Kidney (tissue), 22 donors: ENCODE measurements at places on chromosomes 2 and 18.

GRCh38 chr2:2848621-2849333 is 517.7 kb upstream of the MYT1L start:
- DNase-seq = no peak

- peak; percentile 80 for DNase-seq
Measured at GRCh38 chr2:125745514-125745913, 910.4 kb upstream of the GYPC start.

DNA sequence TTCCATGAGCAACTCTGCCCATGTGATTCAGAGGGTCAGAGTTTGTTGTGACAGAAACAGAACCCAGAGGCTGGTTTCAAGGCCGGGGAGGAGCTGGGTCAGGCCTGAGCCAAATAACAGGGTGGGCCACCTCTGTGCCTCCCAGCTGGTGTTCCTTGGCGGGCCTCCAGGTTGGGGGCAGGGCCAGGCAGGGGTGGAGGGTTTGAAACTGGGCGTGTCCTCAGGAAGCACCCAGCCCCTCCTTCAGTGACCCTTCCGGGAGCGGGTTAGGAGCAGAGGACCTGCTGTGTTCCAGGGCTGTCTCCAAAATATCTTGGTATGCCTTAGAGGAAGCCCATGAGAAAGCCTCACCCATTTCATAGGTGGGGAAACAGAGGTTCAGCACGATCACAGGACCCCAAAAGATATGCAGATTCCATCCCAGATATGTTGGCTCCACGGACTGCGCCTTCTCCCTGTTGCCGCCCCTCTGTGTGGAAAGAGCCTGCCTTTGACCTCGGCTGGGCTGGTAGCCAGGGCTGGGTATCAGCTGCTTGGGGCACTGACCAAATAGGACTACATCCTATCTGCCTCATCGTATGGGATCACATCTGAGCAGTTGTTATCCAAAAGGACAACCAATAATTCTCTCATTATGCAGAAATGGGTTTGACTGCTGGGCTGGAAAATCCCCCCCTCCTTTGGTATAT is 74.8 kb upstream of the GLI2 start:
- DNase-seq = peak; percentile 31

GRCh38 chr2:126496493-126496892 is 159.5 kb upstream of the GYPC start:
- DNase-seq = no peak

DNA sequence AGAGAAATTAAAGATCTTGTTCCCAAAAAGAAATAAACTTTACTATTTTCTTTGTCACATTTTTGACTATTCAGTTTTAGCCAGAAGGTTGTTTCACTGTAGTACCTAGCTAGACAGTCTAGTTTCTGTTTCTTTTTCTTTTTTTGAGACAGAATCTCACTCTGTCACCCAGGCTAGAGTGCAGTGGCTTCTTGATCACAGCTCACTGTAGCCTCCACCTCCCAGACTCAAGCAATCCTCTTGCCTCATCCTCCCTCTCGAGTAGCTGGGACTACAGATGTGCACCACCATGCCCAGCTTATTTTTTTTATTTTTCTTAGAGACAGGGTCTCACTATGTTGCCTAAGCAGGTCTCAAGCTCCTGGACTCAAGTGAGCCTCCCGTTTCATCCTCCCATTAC is 2.2 kb downstream of the RBM45 start:
- no peak for DNase-seq

DNA sequence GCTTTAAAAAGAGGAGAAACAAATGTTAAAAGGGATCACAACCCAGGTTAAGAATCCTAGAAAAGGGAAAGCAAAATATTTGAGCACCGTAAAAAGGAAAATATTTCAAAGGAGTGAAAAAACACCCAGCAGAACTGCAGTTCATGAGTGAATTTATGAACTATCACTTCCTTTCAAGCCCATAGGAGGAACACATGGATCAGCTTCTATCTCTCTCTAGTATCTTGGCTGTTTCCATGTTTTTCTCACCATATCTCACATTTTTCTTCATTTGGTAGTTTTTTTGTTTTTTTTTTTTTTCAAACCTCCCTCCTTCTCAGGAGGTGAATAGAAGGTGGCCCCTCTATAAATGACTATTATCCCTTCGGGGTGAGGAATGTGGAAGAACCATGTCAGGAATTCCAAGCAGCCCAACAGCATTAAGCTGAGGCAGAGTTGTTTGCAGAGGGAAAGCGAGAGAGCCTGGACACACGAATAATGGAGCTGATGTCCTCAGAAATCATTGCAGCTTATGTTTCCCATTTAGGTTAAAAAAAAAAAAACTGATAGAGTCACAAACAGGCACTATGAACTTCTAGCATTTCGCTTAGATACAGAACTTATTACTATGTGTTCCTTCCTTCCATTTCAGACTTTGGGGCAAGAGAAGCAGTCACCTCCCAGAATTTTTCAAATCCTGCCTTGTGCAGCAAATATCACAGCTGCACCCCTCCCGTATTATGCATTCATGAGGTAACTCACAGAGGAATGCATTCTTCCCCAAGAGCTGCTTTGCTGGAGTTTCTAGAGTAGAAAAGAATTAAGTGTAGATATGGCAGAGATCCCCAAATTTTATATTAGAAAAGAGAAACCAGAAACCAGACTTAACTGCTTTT is 315.6 kb downstream of the IRS1 start:
- no peak for DNase-seq

GRCh38 chr2:73334620-73335019 is 41.3 kb upstream of the EGR4 start:
- no peak for DNase-seq
